Mesangial cell (primary cell): ENCODE measurements at places on chromosomes 11 and 22. TPM values are rescaled to one million over a fixed set of nuclear protein-coding genes. Genes with fewer than 3 reads are reported as not detected.

GGT5 gene
- 7.2 and 12.9 TPM in 2 replicates for total RNA-seq

MAPK12 gene
- 40.6 and 41.6 TPM in 2 replicates for total RNA-seq

DGAT2 gene
- total RNA-seq: 0.65 and 1.0 TPM in 2 replicates

POLR2F gene
- total RNA-seq: 61.7 and 104 TPM in 2 replicates

ANO1 gene
- under 0.01 and 0.13 TPM in 2 replicates for total RNA-seq
